ENCODE measurements at places on chromosomes 11 and 22. TPM values are rescaled to one million over a fixed set of nuclear protein-coding genes. Genes with fewer than 3 reads are reported as not detected.

Gene HBE1
- total RNA-seq, result 4.6 TPM

Gene CNGA4
- not detected for total RNA-seq

Gene BDNF
- total RNA-seq, result 4.9 TPM

Gene P2RY2
- 1.3 TPM for total RNA-seq

Gene CPT1B
- total RNA-seq, result 5.0 TPM

Gene P2RX6
- total RNA-seq, result 10.6 TPM

Gene KCTD21
- 10.9 TPM for total RNA-seq

DNA sequence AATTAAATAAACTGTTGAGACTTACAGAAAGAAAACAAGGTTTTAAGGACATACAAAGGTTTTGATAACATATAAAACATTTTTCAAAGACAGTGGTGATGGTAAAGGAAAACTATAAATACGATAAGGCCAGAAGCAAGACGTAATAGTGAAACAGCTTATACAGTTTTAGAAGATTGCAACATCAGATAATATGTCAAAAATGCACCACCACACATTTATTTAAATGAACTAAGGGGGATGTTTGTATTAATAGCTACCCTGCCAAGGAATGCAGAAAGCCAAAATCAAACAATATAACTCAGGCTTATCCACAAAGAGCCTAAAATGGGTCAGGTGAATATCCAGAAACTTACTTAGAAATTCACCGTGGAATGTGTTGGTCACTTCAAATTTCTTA is 981.6 kb upstream of the FAT3 start:
- no peak for DNase-seq

DNA sequence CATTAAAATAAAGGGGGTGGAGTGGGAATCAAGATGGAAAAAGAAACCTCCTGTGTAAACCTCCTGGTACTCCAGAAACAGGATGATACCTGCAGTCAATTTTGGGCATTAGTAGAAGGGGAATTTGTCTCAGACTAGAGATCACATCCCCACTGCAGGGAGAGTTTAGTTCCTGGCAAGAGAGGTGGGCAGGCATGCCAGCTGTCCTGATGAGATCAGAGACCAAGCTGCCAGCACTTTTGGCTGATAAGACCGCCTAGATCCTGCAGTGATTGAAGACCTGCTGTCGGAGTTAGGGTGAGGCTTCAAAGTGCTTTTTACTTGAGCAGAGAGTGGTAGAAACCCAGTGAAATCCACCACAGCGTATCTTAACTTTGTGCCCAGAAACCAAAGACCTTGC is 29.7 kb upstream of the NELL1 start:
- DNase-seq, result no peak

- peak; percentile 81 for DNase-seq
These were observed 814 bp downstream of the NPAS4 start for GRCh38 chr11:66421492-66422205.

DNA sequence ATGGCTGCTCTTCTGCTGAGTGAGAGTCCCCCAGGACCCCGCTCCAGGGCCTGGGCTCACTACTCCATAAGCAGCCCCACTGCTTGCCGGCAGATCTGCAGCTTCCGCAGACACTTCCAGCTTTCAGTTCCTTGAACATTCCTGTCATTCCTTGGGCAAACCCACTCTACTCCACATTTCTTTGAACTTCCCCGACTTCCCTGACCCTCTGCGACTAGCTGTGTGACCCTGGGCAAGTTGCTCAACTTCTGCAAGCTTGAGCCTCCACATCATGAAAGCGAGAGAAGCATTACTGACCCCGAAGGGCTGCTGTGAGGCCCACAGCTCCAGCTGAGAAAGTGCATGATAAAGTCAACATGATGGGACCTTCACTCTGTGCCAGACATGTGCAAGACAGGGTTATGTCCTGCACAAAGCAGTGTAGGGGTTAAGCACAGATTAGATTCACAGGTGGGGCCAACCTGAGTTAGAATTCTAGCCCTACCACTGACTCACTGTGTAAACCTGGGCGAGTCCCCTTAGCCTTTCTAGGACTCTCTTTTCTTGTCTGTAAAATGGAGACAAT is 51.8 kb downstream of the THAP12 start:
- peak; percentile 43 for DNase-seq

DNA sequence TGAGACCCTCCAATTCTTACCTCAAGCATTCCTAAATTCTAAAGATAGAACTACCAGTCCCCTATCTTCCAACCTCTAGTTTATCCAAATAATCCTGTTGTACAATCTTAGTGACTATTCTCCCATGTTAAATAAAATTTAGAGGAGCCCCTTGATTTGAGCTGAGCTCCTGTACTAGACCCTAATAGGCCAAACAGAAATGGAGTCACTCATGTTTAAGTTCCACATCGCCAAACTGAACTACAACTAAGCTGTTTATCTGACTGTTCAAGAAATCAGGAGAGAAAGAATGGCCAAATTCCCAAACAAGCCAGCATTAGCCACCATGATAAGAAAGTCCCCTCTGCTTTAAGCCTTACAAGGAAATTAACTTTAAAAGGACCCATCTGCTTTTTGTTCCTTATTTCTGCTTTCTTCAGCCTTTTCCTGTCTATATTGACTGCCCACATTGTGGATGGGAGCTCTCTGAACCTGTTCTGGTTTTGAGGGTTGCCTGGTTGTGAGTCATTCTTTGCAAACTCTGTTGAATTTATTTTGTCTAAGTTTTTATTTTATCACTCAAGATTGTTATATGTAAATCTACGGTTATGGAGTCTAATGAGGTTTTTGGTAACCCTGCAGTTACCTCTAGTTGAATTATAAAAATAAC is 90.4 kb downstream of the TTC28 start:
- no peak for DNase-seq

GRCh38 chr11:16791191-16791961 is 52.9 kb downstream of the C11orf58 start:
- DNase-seq, result peak; percentile 90

DNA sequence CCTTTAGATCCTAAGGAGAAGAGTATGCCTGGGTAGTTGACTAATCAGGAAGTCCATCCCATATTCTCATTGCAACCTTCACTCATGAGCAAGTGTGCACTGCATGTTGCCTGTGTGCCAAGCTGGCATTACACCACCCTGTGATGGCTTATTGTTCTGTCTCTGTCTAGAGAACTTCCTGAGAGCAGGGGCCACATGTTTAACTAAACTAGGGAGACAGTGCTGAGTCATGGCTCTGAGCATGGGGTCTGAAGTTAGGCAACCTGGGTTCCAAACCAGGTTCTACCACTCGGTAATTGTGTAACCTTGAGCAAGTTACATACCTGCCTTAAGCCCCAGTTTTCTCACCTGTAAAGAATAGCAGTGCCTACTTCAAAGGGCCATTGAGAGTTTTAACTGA is 39.6 kb downstream of the CSNK2A3 start:
- DNase-seq, result peak; percentile 65

GRCh38 chr11:9896902-9897301 is 233.0 kb downstream of the SWAP70 start:
- DNase-seq, result no peak

- DNase-seq, result no peak
These were observed 79.5 kb downstream of the BARX2 start for GRCh38 chr11:129455101-129455500.

GRCh38 chr22:50236731-50237409 is 8.0 kb downstream of the TUBGCP6 start:
- DNase-seq, result no peak

GRCh38 chr22:23751441-23751996 is 607 bp upstream of the ZNF70 start:
- no peak for DNase-seq

- DNase-seq, result peak; percentile 93
These were observed 21.6 kb upstream of the PEX26 start for GRCh38 chr22:18056161-18056666.

DNA sequence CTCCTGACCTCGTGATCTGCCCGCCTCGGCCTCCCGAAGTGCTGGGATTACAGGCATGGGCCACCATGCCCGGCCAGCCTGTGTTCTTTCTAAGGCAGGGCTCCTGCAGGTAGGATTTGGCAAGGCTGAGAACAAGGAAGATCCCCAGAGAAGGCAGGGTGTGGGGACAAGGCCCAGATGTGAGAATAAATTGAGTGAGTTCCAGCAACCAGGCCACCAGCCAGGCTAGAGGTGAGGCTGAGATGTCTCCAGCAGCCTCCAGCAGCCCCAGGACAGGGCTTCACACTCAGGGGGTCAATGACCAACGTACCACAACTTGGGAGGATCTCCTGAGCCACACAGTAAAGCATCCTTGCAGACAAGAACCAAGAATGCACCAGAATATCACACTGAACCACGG is 75.1 kb downstream of the BUD13 start:
- no peak for DNase-seq

All from RPMI7951 (cell line).